ENCODE measurements at places on chromosomes 6 and 20. TPM values are rescaled to one million over a fixed set of nuclear protein-coding genes. Genes with fewer than 3 reads are reported as not detected.

DNA sequence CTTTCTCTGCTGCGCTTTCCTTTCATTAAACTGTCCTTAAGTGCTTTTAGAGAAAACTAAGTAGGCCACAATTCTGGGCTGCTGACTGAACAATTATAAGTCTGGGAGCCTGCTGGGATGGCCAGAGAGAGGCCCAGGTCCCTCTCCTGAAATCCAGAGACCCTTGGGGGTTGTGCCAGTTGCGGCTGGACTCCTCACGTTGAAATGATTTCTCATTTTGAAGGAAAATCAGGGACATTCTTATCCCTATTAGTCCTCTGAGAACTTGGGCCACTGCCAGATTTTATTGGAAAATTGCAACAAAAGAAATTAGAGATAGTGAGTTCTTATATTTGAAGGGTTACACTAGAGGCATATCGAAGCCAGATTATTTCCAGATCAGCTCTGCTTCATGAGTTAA, 145.1 kb downstream of the CLIC5 start:
- DNase-seq: no peak

DNA sequence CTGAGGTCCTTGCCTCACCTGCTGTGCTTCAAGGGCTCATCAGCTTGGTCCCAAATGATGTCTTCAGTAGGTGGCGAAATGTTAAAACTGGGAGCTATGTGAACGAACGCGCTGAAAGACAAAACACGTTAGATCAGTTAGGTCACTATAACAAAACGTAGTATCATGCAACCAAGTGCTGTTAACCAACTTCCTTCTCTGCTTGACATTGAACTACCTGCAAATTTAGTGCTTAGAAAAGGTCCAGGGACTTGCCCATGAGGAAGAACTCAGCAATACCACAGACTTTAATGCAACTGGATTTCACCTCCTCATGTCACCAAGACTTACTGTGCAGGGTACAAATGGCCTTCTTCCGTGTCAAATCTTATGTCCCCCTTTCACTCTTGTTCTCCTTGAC, 24.8 kb downstream of the BACH2 start:
- DNase-seq: no peak

DNA sequence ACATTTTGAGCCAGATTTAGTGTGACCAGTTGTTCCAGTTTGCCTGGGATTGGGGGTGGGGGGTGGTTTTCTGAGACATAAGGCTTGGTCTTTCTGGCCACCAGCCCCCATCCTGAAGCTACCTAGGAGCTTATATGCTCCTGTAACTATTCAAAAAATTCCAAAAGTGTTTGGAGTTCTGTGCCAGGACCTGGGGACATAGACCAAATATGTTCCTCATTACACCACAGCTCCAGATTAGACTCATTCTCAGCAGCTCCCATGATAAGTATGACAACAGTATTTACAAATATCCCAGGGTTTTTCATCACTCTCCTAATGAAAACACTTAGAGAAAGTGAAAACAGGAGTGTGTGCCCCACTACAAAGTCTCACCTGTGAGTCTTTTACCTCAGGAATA, 37.8 kb upstream of the RNF144B start:
- DNase-seq: no peak

DNA sequence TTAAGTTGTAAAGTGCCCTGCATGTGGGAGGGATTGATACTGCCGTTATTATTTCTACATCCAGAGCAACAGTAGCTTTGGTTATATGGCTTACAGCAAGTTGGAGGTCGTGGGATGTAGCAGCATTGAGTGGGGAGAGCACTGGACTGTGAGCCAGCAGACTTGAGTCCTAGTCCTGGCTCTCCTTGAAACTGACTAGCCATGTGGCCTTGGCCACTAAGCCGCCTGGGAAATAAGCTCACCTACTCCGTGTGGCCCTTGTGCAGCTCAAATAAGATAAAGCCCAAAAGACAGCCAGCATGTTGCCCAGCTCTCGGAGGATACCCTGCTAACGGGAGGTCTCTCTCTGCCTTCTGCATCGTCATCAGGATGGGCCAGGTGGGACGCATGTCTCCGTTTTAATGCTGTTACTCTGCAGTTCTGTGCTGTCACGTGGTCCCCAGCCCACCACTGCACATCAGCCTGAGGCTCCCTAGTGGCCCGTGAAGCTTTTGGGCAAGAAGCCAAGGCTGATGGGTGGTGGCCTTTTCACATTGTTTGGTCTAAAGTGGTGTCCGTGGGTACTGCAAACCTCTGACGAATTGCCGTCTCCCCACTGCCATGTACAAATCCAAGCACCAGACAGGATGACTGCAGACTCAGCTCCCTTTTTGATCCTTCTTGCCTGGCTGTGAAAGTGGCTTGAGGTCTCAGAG, 7.9 kb downstream of the EPB41L1 start:
- DNase-seq: no peak

GRCh38 chr20:41175201-41175651, 37.9 kb downstream of the PLCG1 start:
- peak; percentile 14 for DNase-seq

GRCh38 chr6:11096109-11096508, 2.5 kb downstream of the SMIM13 start:
- DNase-seq: no peak

DNA sequence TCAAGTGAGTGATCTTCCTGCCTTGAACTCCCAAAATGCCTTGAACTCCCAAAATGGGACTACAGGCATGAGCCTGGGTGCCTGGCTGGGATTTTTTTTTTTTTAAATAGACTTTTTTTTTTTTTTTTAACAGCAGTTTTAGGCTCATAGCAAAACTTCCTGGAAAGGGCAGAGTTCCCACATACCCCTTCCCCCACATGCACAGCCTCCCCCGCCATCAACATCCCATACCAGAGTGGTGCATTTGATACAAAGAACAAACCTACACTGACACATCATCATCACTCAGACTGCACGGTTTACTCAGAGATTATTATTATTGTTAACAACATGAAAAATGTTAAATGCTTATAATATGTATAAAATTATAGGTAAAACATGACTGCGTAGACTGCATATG, 26.0 kb downstream of the UQCC1 start:
- DNase-seq: no peak

- DNase-seq: no peak
These were observed 272.3 kb downstream of the KHDC1L start for GRCh38 chr6:72952808-72953630.

DNA sequence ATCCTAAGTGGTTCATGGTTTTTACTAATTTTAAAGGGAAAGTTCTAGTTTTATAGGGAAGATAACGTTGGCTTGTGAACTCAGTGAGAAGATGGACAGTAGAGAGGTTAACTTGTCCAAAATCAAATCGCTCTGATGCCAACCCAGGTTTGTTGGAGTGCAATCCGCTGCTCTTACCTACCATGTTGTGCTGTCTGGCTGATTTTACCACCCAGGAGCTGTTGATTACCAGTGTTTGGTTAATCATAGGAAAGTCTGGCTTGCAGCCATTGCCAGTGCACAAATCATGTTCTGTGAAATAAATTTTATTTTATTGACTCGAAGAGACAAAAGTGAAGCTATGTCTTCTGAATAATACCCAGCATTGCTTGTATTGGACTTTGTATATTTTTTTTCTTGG, 92.4 kb downstream of the PLCB4 start:
- DNase-seq: no peak

DNA sequence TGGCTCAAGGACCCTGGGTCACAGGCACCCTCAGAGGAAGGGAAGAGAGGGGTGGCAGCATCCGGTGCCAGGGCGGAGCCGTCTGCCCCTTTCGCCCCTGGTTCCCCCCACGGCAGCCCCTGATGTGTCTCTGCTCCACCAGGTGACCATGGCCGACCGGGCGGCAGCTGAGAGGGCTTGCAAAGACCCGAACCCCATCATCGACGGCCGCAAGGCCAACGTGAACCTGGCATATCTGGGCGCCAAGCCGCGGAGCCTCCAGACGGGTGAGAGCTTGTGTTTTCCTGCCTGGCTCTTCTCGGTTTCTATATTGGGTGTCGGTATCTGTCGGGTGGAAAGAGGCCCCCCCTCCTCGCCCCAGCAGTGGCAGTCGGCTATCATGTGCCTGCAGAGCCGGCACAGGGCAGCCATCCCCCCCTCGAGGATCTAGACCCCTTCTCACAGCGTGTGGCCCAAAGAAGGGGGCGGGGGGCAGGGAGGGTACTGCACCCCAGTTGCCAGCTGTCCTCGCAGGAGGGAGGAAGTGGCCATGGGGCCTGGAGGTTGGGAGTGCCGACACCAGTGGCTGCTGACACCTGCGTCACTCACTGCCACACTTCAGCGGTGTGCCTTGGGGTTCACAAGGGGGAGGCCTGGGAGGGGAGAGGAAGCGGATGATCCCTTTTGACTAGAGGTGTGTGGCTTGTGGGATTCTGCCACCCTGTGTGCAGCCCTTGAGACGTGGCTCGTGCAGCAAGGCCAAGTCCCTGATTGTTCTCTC, 1.5 kb downstream of the RBM38 start:
- DNase-seq: no peak

DNA sequence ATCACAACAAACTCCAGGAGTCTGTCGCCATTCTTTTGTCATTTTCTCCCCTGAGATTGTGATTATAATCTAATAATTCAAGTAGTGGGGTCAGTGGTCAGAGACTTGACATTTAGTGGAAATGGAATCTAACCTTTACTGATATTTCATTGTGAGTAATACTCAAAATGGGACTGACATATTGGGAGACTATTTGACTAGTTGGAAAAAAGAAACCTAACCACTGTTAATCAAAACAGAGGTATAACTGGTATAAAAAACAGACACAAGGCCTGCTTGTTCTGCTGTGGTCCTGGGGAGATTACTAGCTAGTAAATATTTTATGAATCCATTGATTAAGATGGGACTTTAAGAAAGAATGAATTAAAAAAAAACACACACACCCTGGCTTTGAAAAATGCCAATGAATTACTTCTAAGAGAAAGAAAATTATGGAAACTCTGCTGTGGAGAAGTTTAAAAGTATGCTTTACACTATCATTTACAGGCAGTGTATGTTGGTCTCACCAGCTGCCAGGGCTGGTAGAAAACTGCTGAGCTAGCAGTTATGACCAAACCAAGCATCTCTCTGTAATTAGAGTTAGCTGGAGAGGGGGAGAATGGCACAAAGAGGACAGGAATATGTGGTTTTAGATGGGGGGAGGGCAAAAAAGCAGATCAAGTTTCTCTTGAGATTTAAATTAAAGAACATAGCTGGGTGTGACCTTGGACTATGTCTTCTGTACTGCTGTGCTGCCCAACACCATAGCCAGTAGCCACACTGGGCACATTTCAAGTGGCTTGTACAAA, 103.7 kb downstream of the FYN start:
- DNase-seq: no peak

DNA sequence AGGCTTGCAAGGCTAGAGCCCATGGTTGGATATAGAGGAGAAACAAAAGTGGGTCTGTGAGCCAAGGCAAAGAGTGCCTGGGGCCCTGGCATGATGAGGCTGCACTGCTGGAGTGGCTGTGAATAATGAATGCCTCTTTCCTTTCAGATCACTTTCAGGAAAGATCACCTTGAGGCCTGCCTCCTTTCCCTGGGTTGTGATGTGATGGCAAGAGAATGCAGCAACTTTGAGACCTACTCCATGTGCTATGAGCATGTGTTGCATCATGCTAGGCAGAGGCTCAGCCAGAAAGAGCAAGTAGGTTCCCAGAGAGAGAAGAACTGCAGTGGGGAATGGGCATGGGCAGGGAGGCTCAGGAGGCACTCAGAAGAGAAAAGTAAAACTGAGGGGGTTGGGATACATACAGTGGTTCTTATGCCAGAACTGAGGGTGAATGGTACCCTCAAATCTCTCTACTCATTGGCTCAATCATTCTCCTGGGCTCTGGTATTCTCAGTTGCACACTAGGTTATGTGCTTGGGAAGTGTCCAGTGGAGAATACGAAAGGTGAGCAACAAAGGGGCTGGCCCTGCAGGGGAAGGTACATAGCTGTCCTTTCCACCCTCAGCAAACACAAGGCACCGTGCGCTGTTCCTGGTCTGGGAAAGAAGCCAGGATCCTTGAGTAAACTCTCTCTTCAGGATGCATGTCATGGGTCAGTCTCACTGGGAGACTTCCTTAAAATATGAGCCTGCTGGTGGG, 45.9 kb downstream of the CD164 start:
- no peak for DNase-seq

DNA sequence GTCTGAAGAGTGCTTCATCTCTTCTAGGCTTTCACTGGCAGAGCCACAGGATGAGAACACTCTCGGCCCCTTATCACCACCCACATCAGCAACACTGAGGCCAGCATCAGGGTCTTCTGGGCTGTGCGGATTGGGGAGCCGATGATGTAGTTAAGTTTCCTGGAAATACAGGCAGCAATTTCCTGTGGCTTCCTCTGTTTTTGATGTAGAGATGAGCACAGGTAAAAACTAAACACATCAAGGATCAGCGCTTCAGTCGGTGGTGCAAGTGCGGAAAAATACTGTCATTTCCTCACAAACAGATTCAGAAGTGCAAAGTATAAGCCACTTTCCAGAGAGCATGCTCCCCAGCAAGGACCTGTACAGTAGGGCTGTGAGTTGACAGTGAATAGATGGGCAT, 62.6 kb downstream of the BACH2 start:
- DNase-seq: no peak

GRCh38 chr6:6057442-6058053, 50.8 kb upstream of the NRN1 start:
- DNase-seq: no peak

DNA sequence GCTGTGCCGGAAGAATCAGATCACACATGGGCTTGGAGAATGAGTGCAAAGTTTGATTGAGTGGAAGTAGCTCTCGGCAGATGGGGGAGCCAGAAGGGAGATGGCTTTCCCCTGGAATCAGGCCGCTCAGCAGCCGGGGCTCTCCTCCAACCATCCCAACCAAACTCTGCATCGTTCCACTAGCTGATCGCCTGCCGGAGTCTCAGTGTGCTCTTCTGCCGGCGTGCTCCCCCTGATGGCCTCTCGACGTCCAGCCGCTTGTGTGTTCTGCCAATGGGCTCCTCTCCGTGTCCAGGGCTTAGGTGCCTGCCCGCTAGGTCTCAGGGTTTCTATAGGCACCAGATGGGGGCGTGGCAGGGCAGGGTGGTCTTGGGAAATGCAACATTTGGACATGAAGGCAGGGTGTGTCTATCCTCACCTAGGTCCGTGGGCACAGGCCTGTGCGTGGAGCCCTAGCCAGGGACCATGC, 4.9 kb upstream of the BIRC7 start:
- peak; percentile 83 for DNase-seq

- no peak for DNase-seq
These were observed 4.1 kb upstream of the TRIM27 start for GRCh38 chr6:28927846-28928245.

SIRPB1 gene
- total RNA-seq: 1.9 TPM

CCDC170 gene
- 3.1 TPM for total RNA-seq

FAM8A1 gene
- total RNA-seq: 36.7 TPM

C20orf96 gene
- total RNA-seq: 16.7 TPM

MAPK14 gene
- 58.3 TPM for total RNA-seq

BPI gene
- 9.3 TPM for total RNA-seq

COL11A2 gene
- 8.6 TPM for total RNA-seq

EPPIN gene
- 222 TPM for total RNA-seq
